ENCODE measurements at places on chromosomes 16 and 17. TPM values are rescaled to one million over a fixed set of nuclear protein-coding genes. Genes with fewer than 3 reads are reported as not detected.

GRCh38 chr17:76700617-76701470, 9.9 kb downstream of the MXRA7 start:
- DNase-seq = peak; percentile 76

Gene NPIPB9
- 0.07 TPM for polyA plus RNA-seq

DNA sequence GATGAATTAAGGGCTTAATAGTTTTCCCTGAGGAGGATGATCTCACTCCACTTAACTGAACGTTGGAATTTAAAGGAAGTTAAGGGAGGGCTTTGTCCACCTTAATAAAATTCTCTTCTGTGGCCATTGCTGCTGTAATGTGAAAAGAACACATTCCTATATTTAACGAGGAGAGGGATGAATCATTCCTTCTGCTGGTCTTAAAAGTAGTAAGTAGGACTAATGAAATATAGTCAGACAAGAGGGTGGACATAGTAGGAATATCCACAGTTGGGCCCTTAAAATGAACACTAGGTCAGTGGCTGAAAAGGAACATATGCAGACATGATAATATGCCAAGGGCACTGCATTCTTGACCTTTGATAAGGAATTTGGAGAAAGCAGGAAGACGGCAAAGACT, 405.6 kb downstream of the PMP22 start:
- peak; percentile 34 for DNase-seq

DNA sequence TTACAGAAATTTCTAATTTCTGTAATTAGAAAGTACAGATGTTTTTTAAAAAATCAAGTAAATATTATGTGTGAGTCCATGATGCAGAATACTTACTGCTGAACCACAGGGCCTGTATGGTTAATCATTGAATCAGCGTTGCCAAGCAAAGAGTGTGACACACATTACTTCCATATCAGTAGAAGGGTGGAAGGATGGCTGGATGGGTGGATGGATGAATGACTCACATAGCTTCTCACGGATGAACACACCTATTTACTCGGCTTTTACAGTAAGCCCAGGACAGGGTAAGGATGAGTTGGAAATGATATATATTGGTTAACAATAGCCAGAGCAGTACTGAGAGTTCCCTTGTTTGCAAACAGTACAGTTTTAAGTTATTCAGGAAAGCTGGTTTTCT, 495.9 kb upstream of the RBFOX1 start:
- no peak for DNase-seq

DNA sequence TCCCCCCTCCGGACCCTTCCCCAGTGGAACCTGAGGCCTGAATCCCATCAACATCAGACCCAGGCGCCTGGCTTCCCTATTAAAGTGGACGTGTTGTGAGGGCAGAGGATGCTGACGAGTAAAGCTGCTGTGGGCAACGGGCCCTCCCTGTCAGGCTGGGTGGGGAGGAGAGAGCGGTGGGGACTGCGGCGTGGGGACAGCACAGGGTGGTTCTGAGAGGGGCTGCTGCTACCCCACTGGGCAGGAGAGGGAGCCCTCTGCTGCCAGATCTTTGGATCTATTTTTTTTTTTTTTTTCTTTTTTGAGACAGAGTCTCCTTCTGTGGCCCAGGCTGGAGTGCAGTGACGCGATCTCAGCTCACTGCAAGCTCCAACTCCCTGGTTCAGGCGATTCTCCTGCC, 5.9 kb downstream of the CA5A start:
- DNase-seq = no peak

DNA sequence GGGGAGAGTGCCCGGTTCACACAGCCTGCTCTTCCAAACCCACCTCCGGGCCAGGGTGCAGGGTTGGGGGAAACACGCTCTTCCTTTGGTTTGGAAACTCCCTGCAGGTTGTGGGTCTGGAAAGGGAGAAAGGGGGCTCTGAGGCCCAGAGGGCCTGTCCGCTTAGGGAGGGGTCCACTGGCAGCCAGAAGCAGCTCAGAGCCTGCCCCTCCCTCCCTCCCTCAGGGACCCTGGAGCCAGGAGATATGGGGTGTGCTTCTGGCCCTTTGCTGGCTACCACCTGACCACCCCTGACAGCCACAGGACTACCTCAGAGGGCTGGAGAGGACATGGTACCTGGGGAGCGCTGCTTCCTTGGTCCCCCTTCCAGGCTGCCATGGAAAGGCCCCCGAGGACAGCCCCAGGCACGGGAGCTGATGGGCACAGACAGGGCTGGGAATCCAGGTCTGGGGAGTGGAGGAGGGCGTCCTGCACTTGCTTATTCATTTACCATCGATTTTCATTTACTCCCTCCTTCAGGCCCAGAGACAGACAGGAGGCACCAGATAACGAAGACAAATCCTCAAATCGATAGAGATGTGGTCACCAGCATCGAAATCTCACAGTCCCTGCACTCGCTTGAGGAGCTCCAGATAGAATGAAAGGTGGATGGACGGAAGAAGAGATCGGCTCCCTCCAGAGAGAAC, 48.4 kb upstream of the DOC2B start:
- DNase-seq = no peak

- DNase-seq = no peak
Measured at GRCh38 chr17:46024590-46024989, 25.5 kb downstream of the STH start.

- peak; percentile 33 for DNase-seq
Measured at GRCh38 chr16:3983081-3983520, 102.6 kb upstream of the CREBBP start.

Gene PRAC2
- polyA plus RNA-seq = not detected

DNA sequence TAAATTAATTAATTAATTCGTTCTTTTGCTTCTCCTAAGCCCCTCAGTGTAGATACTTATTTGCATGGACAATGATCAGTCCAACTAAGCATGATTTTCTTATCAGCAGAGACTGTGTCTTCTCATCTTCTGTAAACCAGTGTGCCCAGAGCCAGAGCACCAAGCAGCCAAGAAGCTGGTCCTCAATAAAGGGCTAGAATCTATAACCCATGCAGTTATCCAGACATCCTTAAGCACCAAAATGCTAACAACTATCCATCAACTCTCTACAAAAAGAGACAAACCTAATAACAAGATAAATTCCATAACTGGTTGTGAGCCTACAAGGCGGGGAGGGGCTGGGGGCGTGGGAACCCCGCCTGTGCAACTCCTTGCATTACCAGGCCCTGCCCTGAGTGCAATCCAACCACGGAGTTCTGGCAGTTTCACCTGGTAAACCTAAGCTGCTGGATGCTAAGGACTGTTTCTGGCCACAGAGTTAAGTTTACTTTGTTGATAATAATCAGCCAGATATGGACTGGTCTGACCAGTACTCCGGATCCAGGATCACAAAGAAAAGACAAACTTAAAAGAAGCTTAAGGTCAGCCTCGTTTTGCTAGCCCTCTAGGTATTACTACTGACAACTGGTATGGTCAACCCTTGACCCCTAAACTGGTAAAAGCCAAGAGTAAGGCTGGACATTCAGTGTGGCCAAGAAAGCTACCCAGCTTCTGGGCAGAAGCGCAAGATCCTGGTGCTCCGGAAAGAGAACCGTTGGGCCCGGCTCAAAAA, 51.5 kb downstream of the ZFHX3 start:
- no peak for DNase-seq

Gene PPY
- not detected for polyA plus RNA-seq

DNA sequence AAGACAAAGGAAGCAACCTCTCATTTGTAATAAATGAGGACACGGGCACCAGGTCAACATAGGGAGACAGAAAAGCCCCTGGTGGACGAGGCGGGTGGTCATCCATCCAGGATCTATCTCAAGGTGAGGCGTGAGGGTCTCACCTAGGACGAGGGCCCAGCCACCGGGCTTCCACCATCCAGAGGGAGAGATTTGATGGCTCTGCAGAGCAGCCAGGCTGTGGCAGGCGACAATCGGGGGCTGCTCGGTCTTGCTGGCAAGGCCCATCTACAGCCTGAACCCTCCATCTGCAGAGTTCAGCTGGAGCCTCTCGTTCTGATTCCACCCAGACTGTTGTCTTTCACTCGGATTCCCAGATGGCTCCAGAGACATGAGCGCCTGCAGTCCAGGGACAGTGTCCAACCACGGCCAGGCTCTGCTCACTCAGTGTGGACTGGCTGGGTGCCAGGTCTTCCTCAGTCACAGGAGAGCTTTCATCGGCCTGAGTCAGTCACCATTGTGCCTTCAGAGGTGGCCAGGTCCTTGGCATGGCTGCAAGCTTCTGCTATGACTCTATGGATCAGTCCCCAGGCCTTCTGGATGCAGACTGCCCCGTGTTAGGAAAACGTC, 5.9 kb downstream of the LITAFD start:
- no peak for DNase-seq

Gene UMOD
- polyA plus RNA-seq = not detected

- DNase-seq = no peak
Measured at GRCh38 chr17:34259146-34259545, 4.1 kb downstream of the CCL2 start.

DNA sequence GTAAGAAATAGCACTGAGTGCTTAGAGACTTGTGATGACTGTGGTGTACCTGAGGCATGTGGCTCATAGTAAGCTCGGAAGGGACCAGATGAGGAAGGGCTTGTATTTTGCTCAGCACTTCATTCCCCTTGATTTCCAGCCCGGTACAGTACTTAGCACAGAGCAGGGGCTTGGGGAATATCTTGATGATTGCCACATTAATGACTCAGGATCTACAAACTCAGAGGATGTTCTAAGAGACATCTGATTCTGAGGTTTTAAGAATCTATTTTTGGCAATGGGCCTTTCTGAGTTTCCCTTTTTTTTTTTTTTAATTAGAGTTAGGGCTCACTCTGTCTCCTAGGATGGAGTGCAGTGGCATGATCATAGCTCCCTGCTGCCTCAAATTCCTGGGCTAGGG, 9.1 kb downstream of the ASPHD1 start:
- DNase-seq = no peak

Gene GRAP
- polyA plus RNA-seq = 0.17 TPM

Gene RHBDF1
- 32.0 TPM for polyA plus RNA-seq

DNA sequence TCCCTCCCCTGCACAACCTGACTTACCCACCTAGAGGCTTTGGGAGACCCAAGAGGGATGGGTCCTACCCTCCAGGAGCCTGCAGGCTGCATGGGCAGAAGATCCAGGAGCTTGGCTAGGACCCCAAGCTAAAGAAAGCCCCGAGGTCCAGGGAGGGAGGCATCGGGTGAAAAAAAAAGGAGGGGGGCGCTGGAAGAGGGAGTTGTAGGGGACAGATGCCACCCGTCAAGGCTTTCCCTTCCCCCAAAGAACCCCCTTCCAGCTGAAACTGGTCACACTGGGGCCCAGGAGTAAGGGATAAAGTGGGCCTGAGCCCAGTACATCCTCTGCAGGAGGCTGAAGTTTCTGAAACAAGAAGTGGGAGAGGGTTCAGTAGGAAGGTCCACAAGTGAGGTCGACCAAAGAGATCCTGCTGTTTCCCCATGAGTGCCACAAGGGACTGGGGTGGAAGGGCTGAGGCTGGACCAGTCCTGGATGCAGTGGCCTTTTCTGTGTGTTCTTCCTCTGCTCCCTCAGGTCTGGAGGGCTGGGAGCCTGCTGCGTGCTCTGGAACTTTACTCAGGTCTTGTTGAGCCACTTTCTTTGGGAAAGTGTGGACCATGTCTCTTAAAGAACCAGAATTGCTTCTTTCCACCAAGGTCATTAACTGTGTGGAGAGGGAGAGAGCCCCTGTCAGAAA, 14.2 kb upstream of the CBFB start:
- no peak for DNase-seq

Gene C17orf75
- 15.3 TPM for polyA plus RNA-seq

Data from foreskin keratinocyte (primary cell).